ENCODE measurements at places on chromosomes 11 and 22.

DNA sequence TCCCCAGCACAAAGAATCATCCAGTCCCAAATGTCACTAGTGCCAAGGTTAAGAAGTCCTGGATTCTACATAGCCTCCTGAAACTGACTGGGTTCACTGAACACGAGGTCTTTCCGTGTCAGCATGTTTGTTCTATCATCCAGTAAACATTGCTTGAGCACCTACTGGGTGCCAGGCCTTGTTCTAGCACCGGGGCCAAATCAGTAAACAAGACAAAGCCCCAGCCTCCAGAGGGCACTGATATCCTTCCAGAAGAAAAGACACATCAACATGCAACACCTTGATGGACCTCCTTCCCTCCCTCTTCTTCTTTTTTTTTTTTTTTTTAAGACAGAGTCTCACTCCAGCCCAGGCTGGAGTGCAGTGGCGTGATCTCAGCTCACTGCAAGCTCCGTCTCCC is 26.9 kb downstream of the TPST2 start:
- no peak for DNase-seq

DNA sequence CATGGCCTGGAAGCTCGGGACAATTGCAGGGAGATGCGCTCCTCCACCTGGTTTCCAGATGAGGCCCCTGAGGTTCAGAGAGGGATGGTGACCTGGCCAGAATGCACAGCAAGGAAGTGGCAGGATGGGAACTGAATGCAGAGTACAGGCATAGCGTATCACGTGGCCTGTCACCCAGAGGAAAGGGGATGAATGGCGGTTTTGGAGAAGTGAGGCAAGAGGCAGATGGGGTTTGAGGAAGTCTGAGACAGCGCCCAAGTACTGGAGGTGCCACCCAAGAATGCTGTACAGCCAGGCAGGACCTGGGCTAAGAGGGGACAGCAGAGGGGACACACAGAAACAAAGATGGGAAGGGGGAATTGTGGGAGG is 4.9 kb downstream of the RAB3IL1 start:
- peak; percentile 14 for DNase-seq

DNA sequence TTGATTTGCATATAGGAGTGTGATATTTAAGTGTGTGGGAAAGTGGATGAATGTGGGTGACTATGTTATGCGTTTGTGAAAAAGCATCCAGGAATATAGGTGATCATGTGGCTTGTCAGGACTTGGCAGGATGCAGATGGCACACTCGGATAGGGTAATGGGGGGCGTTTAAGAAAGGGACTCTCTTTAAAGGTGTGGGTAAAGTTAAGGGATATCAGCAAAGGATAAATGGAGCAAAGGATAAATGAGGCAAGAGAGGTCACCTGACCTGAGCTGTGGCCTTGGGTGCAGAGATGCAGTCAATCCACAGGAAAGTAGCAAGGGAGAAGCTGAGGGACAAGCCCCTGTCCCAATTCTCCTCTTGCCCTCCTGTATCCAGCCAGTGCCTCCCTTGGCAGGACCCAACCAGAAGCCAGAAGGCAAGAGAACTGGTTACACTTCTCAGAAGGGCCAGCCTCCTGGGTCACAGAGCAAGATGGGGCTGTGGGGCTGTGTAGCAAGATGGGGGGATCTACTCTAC is 47.5 kb upstream of the GRAMD1B start:
- no peak for DNase-seq

- no peak for DNase-seq
These were observed 26.6 kb downstream of the SHANK3 start for GRCh38 chr22:50699001-50699755.

- no peak for DNase-seq
These were observed 101.4 kb upstream of the C11orf87 start for GRCh38 chr11:109320595-109320994.

- no peak for DNase-seq
These were observed 10.6 kb downstream of the FHIP1B start for GRCh38 chr11:6223854-6224253.

GRCh38 chr11:73875380-73875779 is 1.3 kb downstream of the COA4 start:
- DNase-seq: no peak

DNA sequence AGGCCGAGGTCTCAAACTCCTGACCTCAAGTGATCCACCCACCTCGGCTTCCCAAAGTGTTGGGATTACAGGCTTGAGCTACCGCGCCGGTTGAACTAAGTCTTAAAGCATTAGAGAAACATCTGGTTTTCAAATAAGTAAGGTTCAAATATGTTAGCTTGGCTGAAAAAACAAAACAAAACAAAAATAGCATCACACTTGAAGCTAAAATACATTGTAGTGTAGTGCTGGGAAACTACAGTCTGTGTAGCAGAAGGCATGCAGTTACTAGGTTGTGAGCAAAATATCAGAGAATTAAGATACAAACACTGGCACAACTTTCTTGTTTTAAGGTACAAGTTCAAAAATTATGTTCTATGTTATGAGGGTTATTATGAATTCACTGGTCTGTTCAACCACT is 224.8 kb upstream of the CHORDC1 start:
- no peak for DNase-seq

GRCh38 chr11:10455637-10456487 is 798 bp downstream of the AMPD3 start:
- DNase-seq: no peak

GRCh38 chr11:27231530-27231929 is 131.5 kb downstream of the CCDC34 start:
- no peak for DNase-seq

- DNase-seq: no peak
These were observed 127.7 kb downstream of the CRYBB2 start for GRCh38 chr22:25346859-25347751.

DNA sequence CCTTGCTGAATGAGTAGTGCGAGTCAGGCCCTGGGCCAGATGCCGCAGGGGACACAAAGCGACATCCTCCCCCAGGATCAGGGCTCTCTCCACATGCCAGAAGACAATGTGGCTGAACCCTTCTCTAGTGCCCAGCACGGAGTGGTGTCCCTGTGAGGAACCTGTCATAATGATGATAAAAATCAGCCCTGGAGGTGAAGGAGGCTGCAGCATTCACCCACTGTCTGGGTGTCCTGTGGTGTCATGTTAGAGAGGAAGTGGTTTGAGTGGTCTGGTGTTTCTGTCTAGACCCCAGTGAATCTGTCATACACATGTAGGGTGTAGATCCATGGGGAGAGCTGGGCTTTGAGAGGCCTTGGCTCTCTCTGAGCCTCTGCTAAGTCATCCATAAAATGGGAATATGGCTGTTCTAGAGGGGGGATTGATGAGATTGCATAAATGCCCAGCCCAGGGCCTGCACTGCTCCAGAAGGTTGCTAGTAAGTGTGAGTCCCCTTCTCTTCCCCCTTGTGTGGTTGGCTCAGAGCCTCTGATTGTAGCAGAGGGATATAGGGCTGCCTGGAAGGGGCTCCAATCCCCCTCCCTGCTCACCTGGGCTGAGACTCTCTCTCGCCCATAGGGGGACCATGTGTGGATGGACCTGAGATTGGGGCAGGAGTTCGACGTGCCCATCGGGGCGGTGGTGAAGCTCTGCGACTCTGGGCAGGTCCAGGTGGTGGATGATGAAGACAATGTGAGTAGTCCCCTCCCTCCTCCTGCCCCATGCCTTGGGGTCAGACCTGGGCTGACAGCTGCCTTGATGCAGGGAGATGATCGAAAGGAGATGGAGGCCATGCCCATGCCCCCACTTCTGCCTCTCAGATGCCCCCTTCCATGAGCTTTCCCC is 14.3 kb downstream of the MYO7A start:
- no peak for DNase-seq

All from anterior cingulate cortex (tissue), 58 donors.